SJCRH30 (cell line): ENCODE measurements at places on chromosomes 2 and 18. TPM values are rescaled to one million over a fixed set of nuclear protein-coding genes. Genes with fewer than 3 reads are reported as not detected.

Gene LHCGR
- total RNA-seq: not detected in 2 replicates

Gene PROKR1
- 0.03 TPM in 1 of 2 replicates, not detected in the other for total RNA-seq

Gene MMADHC
- 99.3 and 104 TPM in 2 replicates for total RNA-seq

Gene RBM43
- 1.2 and 1.3 TPM in 2 replicates for total RNA-seq

Gene LCT
- total RNA-seq: not detected in 2 replicates

Gene LYG2
- total RNA-seq: 0.30 and 0.36 TPM in 2 replicates

Gene STAT4
- 0.16 TPM in 1 of 2 replicates, not detected in the other for total RNA-seq

Gene FMNL2
- total RNA-seq: 22.3 and 22.7 TPM in 2 replicates

DNA sequence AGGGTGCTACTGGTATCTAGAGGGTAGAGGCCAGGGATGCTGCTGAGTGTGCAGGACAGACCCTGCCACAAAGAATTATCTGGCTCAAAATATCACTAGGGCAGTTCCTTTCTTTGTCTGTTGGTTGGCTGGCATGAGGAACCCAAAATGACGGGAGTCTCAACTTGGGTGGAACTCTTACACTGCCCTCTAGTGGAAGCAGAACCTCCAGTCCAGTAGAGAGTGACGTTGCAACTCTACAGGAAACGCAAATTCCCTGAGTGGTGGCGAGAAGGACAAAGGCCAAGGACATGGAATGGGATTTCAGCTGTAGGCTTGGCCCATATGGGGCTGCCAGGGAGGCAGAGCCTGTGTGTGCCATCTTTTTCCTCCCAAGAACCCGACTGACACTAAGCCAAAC lies 47.1 kb downstream of the COPS8 start:
- peak; percentile 70 for DNase-seq

DNA sequence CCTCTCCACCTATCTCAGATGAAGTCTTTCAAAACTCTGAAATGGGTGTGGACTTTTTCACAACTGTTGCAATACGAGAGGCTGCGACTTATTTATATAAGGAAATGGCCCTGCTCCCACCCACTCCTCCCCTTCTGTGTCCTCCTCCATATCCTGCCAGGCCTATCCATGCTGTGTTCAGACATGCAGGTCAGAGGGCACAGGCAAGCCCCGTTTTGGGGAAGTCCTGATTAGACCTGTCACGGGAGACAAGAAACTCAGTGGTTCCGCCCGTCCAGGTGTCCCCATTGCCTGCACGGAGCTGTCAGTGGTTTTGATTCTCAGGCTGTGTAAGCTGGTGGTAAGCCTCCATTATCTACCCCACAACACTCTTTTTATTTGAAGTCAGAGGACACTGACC lies 99.6 kb upstream of the MGAT5 start:
- no peak for DNase-seq

- no peak for DNase-seq
Observed at GRCh38 chr2:9771481-9772017, 71.7 kb upstream of the TAF1B start.

DNA sequence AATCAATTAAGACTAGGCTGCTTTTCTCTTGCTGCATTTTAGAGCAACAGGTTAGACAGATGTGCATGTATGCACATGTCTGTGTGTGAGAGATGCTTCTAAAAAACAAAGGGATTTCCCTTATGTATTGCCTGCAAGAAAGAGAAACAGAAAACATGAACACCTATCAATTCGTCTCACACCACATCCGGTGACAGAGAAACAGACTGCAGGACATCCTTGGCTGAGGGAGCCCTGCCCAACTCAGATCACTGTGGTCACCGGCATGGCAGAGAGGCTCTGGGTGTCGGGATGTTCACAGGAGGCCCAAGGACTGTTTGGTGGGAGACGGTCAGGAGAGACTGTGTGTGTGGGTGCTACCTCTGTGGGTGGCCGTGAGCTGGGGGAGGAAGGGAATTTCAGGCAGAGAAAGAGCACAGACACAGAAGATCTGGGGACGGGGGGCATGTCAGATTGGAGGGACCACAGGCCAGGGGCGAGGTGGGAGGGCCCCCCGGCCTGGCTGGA lies 24.9 kb downstream of the FHL2 start:
- no peak for DNase-seq

DNA sequence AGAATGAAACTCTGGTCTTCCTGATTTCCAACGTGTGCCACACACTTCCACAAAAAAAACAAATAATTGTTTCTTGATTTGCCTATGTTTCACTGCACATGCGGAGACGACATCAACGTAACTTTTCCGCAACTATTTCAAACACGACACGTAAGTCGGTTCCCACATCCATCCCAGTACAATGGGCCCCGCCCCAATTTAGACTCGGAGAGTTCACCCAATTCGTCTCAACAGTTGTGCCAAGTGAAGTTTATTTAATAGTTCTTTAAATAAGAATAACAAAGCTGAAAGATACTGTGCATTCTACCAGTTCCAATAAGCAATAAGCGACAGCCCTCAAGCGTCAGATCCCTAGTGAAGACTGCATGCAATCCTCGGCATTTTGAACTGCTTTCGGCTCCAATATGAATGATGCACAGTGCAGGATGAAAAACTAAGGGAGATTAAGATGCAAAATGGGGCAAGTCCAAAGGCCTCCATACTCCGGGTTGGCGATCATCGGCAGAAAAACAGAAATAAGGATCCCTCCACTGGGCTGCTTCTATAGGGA lies 664 bp downstream of the CCT4 start:
- peak; percentile 58 for DNase-seq

GRCh38 chr2:241064008-241064801 lies 37.9 kb downstream of the MTERF4 start:
- DNase-seq: no peak

- no peak for DNase-seq
Observed at GRCh38 chr18:71902482-71902881, 641.7 kb downstream of the CBLN2 start.

DNA sequence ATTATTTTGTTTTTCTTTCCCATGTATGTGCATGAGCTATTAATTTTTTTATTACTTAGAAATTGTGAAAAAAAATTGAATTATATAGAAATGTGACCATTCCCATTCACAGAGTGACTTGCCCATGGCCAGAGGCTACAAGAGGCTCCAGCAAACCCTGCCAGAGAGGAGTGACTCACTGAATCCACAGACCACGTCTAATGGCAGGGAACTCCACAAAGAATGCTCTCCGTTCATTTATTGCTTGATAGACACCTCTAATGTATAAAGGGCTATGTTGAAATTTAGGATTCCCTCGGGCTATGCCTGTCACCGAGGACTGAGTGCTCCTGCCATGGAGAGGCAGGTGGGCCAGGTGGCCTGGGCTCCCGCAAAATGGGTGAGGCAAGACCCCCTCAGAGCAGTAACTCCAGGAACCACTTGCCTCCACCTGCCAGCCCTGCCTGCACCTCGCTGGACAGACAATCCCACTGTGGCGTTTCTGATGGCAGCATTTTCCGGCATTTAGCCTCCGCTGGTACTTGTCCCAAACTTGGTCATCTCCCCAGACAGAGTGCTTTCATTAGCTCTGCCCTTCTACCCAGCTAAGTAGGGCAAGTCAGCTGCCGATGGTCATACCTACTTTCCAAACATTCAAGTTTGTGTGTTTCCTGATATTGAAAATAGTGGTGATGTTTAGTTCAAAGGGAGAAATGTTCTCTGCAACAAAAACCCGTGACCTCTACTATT lies 200.3 kb downstream of the PRKCE start:
- peak; percentile 63 for DNase-seq

DNA sequence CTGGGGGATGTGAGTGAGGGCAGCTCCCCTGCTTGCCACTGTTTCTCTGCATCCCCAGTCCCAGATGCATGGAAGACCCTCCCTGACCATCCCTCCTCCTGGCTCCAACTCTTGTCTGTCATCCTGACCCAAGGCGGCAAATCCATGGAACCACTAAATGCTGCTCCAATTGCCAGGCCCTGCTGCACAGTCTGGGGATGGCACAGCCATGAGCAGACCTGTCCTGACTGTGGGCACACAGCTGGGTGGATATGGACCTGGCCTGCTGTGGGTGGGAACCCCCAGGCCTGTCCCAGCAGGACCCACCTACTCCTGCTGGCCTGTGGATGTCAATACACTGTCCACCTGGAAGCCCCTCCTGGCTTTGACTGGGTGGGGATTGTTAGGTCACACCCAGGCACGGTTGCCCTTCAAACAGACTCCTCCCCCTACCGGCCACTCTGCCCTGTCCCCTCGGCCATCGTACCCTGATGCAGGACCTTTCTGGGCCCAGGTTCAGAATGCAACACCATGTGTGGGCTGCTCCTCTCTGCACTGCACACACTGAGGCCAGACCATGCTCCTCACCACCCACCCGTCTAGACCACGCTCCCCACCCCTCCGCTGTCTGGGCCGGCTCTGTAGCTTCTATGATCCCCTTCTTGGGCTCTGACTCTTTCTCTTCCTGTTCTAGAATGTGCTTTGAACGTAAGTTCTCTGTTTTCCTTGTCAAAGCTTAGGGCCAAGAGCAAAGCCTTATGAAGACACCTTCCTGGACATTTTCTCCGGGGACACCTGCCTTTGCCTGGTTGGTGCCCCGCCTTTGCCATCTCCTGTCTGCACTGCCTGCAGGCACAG lies 57.9 kb downstream of the INPP5D start:
- DNase-seq: no peak

DNA sequence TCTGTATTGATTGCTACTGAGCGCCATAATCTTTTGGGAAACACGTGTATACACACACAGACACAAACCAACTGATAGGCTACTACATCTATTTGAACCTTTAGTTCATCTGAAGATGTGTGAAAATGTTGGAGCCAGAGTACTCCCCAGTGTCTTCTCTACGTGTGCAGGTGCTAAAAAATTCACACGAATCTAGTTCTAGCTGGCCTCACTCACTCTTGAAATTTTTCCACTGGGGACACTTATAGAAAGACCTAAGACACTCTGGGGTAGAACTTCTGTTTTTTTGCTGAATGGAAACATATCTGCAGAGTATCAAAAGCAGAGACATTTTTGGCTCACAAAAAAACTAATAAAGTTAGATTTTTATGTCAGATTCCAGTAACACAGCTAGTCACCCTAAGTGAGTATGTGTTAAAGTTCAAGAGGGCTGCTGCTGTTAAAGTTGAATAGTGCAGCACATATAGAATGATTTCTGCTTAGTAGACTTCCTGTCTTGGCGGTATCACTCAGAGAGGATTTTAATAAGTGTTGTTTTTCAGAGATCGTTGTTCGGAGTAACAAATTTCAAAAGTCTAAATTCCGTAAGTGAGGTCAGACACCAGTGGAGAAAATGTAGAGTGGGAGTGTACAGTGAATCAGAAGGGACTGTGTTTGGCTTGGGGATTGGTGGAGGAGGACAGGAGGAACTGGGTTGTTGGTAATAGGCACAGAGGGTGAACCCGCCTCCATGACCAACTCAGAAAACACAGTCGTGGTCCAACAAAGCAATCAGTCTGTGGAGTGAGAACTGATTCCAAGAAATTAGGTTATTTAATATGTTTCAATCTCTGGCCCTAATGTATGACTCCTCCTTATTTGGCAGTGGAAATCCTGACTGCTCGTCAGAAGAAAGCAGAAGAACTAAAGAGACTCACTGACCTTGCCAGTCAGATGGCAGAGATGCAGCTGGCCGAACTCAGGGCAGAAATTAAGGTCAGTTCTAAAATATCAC lies 43.1 kb downstream of the KCTD18 start:
- DNase-seq: no peak

- no peak for DNase-seq
Observed at GRCh38 chr2:609449-609848, 67.8 kb downstream of the TMEM18 start.

GRCh38 chr2:225865468-225865867 lies 466.0 kb downstream of the NYAP2 start:
- DNase-seq: no peak

DNA sequence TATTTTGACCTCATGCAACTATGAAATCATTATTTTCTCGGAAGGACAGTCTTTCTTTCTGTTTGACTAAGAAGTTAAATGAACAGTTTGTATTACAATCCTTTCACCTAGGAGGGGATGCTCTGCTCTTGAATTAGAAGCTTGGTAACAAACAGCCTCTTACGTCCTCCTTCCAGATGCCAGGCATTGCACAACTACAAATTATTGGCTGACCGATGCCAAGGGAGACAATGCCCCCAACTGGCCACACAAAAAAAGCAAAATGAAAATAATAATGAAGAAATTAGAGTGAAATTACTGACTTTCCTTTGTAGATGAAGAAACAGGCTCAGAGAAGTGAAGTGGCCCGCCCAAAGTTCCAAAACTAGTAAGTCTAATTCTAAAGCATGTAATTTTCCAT lies 177.9 kb downstream of the CYRIA start:
- peak; percentile 59 for DNase-seq

GRCh38 chr18:74598350-74599001 lies 806 bp downstream of the ZNF407 start:
- peak; percentile 56 for DNase-seq

DNA sequence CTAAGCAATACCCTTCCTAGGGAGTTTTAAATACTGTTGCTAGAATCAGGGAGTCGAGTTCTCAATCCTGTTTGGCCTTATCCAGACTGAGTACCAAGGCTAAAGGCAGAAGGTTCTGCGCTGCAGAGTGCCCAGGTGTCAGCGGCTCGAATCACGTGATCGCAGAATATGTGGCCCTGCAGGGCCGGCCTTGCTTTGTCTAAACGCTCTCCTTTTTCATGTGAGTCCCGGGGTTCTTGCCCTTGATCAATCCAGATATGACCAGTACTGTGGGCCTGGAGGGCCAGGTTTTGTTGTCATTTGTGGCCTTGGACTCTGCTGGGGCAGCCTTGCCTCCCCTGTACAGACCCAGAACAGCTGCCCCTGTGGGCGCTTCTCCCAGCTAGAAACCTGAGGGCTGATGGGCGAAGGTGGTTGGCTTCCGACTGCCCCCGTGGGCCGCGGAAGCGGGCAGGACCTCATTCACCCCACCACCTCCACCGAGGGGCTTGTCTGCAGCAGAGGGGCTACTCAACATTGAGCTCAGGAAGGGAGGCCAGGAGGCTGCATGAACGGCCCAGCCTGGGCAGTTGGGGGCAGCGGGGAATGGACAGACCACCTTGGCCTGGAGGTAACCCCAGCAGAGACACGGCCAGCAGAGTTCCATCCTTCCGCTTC lies 225.0 kb downstream of the ALPK2 start:
- no peak for DNase-seq

GRCh38 chr18:12885500-12885899 lies 1.5 kb upstream of the PTPN2 start:
- no peak for DNase-seq

DNA sequence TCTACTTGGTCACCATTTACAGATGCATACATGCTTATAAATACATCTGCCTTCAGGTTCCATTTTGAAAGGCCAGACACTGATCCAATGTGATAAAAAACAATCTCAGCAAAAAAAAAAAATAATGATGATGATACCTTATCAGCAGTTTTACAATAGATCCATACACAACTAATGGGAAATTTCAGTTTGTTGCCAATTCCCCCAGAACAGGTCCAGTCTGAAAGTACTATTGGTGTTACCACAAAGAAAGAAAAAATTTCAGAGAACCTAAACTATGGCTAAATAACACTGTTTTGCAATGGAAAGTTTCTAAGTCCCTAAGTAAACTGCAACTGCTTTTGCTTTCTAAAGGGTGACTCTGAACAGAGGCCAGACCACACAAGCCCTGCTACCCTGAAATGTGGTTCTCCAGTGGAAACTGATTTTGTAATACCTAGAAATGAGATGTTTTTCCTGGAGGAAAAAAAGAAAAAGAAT lies 54.1 kb downstream of the LPIN2 start:
- DNase-seq: no peak
